Posterior vena cava (tissue), 2 donors: ENCODE measurements at places on chromosomes 16 and 17. TPM values are rescaled to one million over a fixed set of nuclear protein-coding genes. Genes with fewer than 3 reads are reported as not detected.

Gene GDPD3
- 3.7 TPM for total RNA-seq

Gene HS3ST4
- total RNA-seq = not detected

Gene PRSS22
- total RNA-seq = not detected

Gene C16orf74
- 1.0 TPM for total RNA-seq

Gene C17orf107
- 1.00 TPM for total RNA-seq

Gene NHLRC4
- total RNA-seq = 0.65 TPM

Gene TSPAN10
- total RNA-seq = 0.51 TPM

Gene TBKBP1
- total RNA-seq = 13.8 TPM

Gene VAT1L
- 0.23 TPM for total RNA-seq

Gene KRTAP4-4
- not detected for total RNA-seq

Gene SLC13A2
- total RNA-seq = not detected

Gene OR1A1
- not detected for total RNA-seq

Gene YPEL3
- 26.1 TPM for total RNA-seq

Gene TNFAIP1
- total RNA-seq = 45.9 TPM

Gene BAIAP3
- total RNA-seq = 0.24 TPM

Gene CD300LB
- 0.62 TPM for total RNA-seq

Gene C16orf96
- 0.09 TPM for total RNA-seq

Gene RPGRIP1L
- 6.8 TPM for total RNA-seq

Gene VMO1
- 2.1 TPM for total RNA-seq
